ENCODE measurements at places on chromosomes 6 and 20.

- DNase-seq = no peak
Measured at GRCh38 chr6:65199121-65199520, 507.9 kb downstream of the EYS start.

GRCh38 chr6:145830612-145831011 lies 16.0 kb upstream of the FBXO30 start:
- no peak for DNase-seq

DNA sequence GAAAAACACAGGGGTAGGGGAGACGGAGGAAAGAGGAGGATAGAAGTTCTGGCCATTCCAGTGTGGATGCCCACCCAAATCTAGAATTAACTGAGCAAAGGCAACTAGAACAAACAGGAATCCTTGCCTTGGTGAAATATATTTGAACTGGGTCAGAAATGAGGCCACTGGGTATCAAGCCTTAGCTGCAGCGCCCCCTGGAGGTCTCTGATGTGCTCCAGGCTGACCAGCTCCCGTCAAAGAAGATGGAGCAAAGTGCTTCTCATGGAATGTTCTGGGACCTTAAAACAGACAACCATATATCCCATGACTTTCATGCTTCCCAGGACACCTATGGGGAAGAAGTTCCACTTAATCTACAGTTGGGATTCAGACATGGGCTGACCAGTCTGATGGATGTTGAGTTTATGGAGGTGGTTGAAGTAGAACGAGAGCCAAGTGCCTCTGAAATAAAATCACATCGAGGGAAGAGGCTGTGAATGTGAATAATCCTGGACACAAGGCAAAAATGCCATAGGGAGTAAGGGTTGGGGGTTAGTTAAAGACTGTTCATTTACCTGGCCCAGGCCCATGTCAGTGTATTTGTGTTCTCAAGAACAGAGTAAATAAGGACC lies 50.4 kb downstream of the HLA-DPB1 start:
- peak; percentile 48 for DNase-seq

- DNase-seq = no peak
Measured at GRCh38 chr6:161631676-161632194, 357.9 kb upstream of the AGPAT4 start.

GRCh38 chr6:108564178-108564577 lies 3.5 kb downstream of the FOXO3 start:
- no peak for DNase-seq

DNA sequence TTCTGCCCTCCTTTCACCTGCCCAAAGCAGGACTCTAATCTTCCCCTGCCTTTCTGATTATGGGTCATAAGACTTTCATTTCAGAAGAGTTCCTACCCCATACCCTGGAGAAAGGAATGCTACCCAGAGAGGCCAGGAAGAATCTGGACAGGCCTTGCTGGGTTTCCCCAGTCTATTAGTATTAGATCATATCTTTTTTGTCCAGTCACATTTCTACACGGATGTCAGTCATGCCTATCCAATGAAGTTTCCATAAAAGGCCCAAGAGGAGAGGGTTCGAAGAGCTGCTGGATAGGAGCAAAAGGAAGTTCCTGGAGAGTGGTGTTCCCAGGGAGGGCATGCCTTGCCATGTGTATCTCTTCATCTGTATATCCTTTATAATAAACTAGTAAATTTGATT lies 3.2 kb downstream of the POLH start:
- DNase-seq = no peak

DNA sequence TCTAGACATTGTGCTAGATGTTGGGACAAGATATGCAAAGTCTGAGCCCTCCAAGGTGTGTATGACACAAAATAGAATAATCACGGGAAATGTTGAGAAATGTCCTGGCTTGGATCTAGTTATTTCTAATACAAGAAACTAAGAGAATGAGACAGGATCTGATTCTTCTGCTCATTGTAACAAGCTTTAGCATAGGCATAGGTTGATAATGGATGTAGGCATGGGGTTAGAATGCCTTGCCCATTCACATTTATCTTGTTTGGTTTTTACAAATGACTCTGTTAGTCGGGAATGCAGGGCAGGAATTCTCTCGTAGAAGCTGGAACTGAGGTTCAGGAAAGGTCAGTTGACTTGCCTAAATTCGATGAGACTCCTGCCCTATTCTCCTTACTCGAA lies 1.5 kb upstream of the SLC26A8 start:
- no peak for DNase-seq

DNA sequence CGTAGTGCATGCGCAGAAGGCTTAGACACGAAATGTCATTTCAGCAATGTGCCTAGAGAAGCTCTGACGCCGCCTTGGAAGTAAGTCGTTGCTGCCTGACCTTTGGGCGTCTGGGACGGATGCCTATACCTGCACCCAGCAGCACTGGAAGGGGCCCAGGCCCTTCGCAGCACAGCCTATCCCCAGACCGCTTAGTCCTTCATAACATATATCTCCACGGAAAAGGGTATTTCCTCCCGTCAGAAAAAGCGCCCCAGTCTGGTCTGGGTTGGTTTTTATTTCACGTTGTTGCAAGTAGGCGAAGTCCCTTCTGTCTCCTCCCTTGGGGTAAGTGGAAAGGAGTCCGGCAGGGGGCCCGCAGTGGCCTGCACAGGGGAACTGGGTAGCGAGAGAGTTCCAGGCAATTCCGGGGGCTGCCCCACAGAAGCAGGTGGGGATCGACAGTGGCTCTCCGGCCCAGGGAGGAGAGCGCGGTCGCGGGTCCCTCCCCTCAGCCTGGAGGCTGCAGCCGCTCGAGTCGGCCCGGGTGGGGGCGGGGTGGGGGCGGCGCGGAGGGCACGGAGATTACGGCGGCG lies 559 bp upstream of the EYA4 start:
- no peak for DNase-seq

DNA sequence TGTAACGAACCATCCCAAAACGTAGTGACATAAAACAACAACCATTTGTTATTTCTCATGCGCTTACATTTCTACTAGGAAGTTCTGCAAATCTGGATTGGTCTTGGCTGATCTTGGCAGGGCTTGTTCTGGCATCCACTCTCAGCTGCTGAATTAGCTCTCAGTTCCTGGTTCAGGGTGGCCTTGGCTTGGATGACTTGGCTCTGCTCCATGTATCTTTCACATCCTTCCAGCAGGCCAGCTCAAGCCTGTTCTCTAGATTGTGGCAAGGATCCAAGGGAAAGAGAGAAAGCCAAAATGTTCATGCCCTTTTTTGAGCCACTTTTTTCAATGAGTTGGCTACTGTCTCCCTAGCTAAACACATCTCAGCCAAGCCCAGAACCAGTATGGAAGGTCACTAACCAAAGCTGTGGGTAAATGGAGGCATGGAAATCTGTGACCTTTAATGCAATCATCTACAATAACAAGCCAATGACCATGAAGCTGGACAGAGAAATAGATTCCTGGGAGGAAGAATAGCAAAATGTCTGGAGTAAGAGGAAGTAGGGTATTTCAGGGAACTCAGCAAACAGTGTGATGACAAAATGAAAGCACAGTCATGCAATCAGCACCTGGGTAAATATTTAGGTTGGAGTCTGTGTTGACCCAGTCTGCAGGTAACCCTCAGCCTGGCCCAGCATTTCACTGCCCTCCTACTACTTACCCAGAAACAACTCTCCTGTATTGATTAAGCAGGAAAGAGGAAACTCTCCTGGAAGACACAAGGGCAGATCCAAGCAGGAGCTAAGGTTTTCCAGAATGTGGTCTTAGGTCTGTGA lies 32.7 kb upstream of the SNAP25 start:
- DNase-seq = no peak

DNA sequence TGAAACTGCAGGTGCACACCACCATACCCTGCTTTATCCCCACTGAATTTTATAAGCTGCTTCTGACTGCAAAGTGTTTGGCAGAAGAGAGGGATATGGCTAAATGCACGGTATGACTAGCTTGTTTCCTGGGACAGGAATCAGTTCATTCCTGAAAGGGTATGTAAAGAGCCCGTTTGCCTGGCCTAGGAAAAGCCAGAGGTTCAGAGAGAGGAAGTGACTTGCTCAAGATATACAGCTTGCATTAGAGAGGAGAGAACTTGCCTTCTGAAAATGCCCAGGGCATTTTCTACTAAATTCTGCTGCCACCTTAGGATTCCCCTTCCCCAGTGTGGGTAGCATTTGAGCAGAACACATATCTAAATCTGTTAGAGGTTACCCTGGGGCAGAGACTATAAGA lies 683 bp upstream of the GCNT2 start:
- no peak for DNase-seq

GRCh38 chr6:53424300-53424699 lies 75.5 kb upstream of the ELOVL5 start:
- no peak for DNase-seq

DNA sequence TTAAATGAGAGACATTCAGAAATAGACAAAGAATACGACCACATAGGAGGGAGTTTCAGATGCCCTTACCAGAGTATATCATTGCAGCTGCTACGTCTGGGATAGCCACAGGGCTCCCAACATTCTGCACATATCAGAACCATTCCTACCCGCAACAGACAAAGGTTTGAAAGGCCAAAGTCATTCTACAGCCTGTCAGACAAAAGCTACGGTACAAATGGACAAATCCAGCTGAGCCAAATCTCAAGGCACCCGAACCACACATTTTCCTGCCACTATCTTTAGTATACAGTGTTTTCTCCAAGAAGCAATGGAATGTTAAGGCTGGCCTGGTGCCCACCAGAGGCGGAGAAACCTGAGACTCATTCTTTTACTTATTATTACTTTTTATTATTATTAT lies 30.5 kb upstream of the LYRM2 start:
- DNase-seq = no peak

DNA sequence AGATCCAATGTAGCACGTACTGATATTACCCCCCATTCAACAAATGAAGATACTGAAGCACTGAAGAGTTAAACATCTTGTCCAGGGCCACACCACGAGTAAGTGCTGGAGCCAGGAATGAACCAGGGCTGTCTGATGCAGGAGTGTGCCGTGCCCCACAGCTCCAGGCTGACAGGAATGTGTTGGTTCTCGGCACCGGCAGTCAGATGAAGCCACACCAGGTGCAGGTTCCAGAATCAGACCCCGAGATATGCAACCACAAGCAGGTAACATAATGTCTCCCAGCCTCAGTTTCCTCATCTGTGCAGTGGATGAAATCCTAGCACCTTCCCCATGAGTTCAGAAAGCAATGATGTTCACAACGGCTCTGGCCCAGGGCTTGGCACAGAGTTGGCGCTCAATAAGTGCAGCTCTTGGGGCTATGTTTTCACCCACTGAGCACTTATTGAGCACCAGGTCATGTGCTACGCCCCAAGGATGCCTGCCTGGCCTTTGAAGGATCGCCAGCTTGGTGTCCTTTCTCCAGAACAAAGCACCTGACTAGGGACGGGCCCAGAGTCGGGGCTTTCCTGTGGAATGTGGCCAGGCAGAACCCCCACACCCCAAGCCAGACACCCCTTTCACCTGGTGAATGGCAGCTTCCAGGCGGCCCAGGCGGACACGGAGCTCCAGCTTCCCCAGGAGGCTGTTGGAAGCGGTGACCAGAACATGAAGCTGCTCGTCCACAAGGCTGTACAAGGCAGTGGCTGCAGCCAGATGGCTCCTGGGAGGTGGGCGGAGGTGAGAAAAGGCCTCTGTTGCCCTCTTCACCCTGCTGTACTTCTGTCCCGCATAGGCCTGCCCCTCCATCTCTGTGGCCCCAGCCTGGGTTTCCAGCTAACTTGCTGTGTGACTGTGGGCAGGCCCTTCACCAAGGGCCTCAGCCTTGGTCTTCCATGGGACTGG lies 41.3 kb downstream of the KIAA1755 start:
- no peak for DNase-seq

GRCh38 chr6:56477241-56477640 lies 165.4 kb downstream of the DST start:
- DNase-seq = no peak

DNA sequence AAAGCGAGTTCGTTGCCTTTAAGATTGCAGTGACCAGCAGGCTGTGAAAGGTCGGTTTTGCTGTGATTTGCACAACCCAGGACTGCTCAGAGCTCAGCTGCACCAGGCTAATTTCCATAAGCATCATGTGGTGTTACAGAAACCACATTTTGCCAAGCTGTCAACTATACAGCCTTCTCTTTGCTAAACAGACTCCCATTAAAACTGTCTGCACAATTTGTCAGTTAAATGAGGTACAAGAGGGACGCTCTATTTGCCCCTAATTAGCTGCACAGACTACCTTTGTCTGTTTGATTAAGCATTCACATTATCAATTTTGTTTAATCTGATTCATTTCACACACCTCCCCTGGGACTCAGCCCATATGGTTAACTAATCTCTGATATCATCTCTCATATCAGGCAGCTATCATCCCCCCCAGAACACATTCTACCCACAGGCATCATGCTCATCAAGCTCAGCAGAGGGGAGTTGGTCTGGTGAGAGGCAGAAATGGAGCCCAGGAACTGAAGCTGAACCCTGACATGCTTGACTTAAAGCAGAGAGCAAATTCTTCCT lies 62.1 kb downstream of the OLIG3 start:
- no peak for DNase-seq

GRCh38 chr6:161710698-161711097 lies 436.8 kb upstream of the AGPAT4 start:
- DNase-seq = no peak

- no peak for DNase-seq
Measured at GRCh38 chr6:3825851-3826581, 23.2 kb upstream of the FAM50B start.
